ENCODE measurements at places on chromosomes 16 and 17. TPM values are rescaled to one million over a fixed set of nuclear protein-coding genes. Genes with fewer than 3 reads are reported as not detected.
A peak's percentile ranks its signal among the peaks of the same experiment; 100 is the strongest.

Gene TBC1D3C
- not detected for total RNA-seq

- DNase-seq = no peak
- H3K4me1 ChIP-seq = no peaks in the 10 kb centered on the region
- H3K27ac ChIP-seq = no peak overlapping the region
- H3K36me3 ChIP-seq = no peaks in the 10 kb centered on the region
These were observed 72.7 kb downstream of the SOX9 start for GRCh38 chr17:72193391-72194106.

GRCh38 chr17:40922239-40922638, 15.2 kb downstream of the KRT23 start:
- H3K4me1 ChIP-seq = peaks cover 9% of the 10 kb centered on the region
- no peaks in the 10 kb centered on the region for H3K27me3 ChIP-seq
- H3K27ac ChIP-seq = peak overlapping the region; percentile 54
- no peak overlapping the region for H3K4me3 ChIP-seq
- H3K36me3 ChIP-seq = no peaks in the 10 kb centered on the region
- DNase-seq = peak; percentile 67

- no peak overlapping the region for H3K27ac ChIP-seq
- no peak overlapping the region for H3K4me3 ChIP-seq
- H3K4me1 ChIP-seq = peaks cover 19% of the 10 kb centered on the region
- H3K27me3 ChIP-seq = no peaks in the 10 kb centered on the region
- peaks cover 16% of the 10 kb centered on the region for H3K36me3 ChIP-seq
These were observed 49.7 kb upstream of the ARL4D start for GRCh38 chr17:43349142-43349541.

DNA sequence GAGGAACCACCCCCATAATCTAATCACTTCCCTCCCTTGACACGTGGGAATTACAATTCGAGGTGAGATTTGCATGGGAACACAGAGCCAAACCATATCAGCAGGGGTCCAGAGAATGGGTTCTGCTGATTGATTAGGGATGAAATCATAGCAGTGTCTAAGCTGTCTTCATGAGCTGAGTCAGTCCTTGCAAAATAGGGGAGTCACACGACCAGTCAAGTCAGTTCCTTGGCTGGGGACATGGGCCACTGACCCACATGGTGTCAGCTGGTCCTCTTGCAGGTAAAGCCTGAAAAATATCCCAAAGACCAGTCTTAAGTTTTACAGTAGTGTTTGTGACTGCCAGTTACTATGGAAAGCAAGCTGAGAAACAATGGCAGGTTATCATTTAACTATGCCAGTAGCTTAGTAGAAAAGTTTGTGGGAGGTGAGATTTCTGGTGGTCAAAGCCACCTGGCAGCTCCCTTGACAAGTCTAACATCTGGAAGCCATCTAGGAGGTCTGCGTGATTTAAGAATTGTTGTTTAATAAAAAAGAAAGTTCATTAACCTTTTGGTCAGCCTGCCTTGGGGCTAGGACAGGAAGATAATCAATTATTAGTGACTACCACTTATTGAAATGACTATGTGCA, 15.7 kb upstream of the ATF7IP2 start:
- H3K27ac ChIP-seq = no peak overlapping the region
- H3K27me3 ChIP-seq = no peaks in the 10 kb centered on the region
- no peak for DNase-seq
- no peaks in the 10 kb centered on the region for H3K4me1 ChIP-seq

- peak overlapping the region; percentile 7 for H3K27ac ChIP-seq
- H3K36me3 ChIP-seq = no peaks in the 10 kb centered on the region
These were observed 8.0 kb downstream of the ST3GAL2 start for GRCh38 chr16:70430667-70431536.

DNA sequence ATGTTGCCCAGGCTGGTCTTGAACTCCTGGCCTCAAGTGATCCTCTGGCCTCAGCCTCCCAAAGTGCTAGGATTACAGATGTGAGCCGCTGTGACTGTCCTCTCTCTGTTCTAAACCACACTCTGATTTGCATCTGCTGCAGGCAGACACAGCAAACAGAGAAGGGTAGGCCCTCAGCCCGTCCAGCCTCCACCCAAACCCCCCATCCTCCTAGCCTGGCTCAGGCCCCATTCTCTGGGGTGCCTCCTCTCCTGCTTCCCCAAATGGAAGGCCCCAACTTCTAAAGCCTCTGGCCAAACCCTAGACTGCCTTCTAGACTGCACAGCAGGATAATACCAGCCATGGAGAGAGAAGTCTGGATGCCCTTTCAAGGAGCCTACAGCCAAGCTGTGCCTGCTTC, 4.1 kb upstream of the GFAP start:
- no peak overlapping the region for H3K4me3 ChIP-seq
- H3K4me1 ChIP-seq = peaks cover 24% of the 10 kb centered on the region
- DNase-seq = no peak

DNA sequence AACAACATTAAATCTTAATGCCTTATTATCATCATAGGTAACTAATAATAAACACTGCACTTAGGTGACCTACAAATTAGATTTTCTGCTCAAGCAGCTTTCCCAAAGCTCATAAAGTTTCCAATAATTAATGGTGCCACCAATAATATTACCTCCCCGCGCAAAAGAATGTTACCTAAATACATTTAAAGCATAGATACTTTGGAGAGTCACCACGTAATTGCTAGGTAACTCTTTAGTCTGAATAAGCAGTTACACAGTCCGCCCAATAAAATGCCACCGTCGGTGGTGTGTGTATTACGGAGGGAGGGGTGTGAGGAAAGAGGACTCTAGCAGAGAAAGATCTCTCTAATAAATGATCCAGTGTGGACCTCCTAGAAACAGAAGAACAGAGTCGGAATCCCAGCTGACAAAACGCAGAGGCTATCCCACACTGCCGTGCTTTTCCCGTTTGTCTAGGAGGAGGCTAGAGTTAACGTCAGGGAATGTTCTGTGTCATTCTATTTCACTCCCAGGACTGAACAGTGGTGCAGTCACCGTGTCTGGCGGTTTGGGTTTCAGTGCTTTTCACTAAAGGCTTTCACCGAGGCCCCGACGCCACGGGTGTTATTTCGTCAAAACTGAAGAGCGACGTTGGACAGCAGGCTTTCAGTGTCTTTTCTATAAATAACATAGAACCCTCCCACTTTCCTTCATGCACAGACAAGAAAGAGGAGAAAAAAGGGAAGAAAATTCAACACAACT, 630 bp downstream of the RNFT1 start:
- H3K27ac ChIP-seq = peak overlapping the region; percentile 77
- H3K36me3 ChIP-seq = no peaks in the 10 kb centered on the region
- H3K4me1 ChIP-seq = peaks cover 17% of the 10 kb centered on the region
- H3K27me3 ChIP-seq = no peaks in the 10 kb centered on the region

GRCh38 chr17:47810200-47810821, 11.3 kb downstream of the OSBPL7 start:
- no peak overlapping the region for H3K4me3 ChIP-seq
- peaks cover 23% of the 10 kb centered on the region for H3K4me1 ChIP-seq
- no peaks in the 10 kb centered on the region for H3K27me3 ChIP-seq
- peak; percentile 95 for DNase-seq
- H3K36me3 ChIP-seq = peaks cover 37% of the 10 kb centered on the region

Data from PC-3 (cell line).